ENCODE measurements at places on chromosomes 7 and 10.

GRCh38 chr7:249989-250388 lies 40.0 kb upstream of the FOXL3 start:
- DNase-seq, result no peak

- no peak for DNase-seq
Measured at GRCh38 chr10:44294726-44295412, 90.0 kb downstream of the CXCL12 start.

DNA sequence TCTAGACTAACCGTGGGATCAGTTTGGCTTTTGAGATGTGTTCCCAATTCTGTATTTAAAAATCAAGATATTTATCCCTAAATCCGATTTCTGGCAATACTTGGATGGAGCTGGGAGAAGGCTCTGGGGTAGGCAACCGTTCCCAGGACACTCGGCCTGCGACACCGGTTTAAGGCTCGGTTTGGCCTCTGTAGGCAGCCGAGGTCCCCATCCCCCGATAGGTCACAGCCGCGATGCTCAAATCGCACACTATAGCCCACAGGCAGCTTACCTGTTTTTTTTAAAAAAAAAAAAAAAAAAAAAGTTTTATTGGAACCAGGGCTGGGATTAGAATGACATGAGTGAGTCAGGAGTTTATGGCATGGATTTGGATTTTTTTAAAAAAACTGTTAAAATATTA lies 729 bp upstream of the TAF3 start:
- no peak for DNase-seq

DNA sequence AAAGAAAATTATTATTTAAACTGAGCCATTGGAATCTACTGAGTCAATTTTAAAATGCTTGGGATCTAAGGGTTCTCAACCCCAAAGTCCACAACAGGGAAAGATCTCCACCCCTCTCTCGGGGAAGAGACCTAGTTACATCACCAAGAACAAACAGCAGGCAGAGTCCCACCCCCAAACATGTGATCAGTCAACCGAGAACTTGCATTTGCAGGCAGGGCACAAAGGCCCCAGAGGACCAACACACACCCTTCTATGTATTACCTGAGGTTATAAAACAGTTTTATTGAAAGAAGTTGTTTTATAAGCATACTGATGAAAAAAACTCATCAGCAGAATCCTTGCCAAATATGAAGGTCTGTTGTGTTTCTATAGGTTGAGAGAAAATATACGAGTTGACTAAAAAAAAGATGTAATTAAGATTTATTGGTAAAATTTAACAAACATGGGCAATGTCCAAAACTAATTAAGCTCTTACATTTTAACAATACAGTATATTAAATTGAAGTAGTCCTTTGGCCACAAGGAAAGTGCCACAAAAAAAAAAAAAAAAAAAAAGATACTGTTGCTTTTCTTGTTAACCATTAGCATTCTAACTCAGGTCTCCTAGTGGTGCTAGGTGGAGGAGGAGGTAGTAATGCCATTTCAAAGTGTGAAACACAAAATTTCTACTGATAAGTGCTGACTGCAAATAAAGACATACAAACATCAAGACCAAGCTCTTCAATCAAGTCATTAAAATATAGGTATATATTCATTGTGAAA lies 975 bp upstream of the USP54 start:
- DNase-seq, result no peak

DNA sequence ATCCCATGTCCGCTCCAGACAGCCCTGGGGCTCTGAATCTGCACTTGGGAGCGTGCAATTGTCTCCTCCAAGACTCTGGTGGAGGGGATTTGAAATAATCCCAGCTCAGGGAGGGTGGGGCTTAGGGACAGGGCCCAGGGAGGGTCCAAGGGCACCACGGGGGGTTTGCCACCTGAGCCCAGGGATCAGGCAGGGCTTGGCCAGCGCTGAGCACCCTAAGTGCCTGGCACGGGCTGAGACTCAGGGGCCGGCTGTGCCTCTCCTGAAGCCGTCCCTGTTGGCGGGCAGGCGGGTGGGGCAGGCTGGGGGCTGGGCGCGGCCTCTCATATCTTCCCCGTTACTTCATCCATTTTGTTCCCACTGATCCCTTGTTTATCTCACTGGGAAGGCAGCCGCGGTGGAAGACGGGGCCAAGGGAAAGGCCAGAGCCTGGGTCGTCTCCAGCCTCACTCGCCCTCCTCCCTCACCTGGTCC lies 41.8 kb upstream of the ELN start:
- DNase-seq, result no peak

DNA sequence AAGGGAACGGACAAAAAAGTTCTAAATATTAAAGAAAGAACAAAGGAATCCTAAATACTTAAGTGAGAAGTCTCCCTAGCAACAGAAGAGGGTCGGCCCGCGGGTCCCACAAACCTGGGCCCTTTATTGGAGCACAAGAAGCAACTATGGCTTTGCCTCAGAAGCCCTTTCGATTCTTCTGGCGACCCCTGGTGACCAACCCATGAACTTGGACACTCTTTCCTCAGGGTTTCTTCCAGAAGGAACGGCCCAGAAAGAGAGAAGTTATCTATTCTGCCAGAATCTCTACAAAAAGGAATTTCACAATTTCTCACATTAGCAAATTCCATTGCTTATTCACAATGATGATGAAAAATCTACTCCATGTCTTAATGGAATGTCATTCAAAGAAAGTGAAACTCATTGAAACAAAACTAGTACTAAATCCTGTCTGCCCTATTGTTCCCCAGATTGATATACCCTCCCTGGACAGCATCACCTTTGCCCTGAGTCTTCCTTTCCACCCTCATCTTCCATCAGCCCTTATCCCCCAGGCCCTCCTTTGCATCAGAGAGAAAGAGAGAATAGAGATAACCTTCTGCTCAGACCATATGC lies 43.7 kb downstream of the CPVL start:
- DNase-seq, result no peak

DNA sequence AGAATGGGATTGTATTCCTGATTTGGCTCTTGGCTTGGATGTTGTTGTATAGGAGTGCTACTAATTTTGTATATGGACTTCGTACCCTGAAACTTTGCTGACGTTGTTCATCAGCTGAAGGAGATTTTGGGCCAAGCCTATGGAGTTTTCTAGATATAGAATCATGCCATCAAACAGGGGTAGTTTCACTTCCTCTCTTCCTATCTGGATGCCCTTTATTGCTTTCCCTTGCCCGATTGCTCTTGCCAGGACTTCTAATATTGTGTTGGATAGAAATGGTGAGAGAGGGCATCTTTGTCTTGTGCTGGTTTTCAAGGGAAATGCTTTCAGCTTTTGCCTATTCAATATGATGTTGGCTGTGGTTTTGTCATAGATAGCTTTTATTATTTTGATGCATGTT lies 92.3 kb downstream of the CCDC7 start:
- DNase-seq, result no peak
